ENCODE measurements at places on chromosomes 11 and 22.

DNA sequence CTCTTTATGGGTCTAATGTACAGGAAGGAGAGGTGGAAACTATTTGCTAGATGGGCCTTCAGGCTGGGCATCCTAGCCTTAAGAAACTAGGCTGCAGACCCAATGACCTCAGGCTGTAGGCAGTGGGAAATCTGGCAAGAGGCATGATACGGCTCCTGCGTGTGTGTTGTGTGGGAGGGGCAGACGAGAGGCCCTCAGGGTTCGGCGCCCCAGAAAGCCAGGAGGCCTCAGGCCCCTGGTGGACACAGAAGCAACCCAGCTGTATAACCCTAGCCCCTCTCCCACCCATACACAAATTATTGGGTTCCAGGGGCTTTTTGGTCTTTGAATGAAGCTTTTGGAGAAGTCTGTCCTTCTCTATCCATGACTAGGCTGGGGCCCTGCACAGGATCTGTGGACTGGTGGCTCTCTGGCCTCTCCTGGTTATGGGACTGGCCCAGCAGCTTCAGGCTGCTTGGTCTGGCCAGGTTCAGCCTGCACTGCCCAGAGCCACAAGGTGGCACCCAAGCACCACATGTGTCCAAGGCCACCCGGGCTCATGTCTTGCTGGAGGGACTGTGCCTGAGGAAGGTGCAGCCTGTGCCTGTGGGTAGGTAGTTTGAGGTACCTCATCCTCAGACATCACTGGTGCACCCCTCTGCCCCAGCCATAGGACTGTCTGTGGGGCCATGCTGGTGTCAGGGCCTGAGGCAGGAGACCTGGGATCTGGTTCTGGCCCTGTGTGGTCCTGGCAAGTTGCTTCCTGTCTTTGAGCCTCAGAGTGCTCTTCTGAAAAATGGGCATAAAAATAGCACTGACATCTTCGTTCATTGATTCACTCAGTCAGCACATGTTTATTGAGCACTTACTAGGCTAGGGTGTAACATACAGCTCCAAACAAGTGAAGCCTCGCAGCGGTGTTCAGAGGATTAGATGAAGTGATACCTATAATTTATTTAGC is 87.5 kb downstream of the RRM1 start:
- peak; percentile 65 for DNase-seq

- no peak for DNase-seq
Observed at GRCh38 chr11:42890773-42891172, 421.0 kb upstream of the API5 start.

DNA sequence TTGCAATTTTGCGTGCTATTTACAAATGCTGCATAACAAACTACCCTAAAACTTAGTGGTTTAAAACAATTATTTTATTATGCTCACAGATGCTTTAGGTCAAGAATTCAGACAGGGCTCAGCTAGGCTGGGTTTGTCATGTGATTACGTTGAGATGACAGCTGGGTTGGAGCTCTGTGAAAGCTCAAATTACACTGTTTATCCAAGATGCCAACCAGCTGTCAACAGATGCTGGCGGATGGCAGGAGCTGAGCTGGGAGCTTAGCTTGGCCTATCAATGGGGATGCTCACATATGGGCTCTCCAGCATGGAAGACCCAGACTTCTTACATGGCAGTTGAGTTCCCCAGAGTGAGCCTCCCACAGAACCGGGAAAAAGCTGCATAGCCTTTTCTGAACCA is 62.7 kb downstream of the STK33 start:
- no peak for DNase-seq

GRCh38 chr11:61151545-61152252 is 9.5 kb downstream of the VPS37C start:
- DNase-seq: no peak

GRCh38 chr22:30453731-30454510 is 17.9 kb downstream of the SEC14L3 start:
- DNase-seq: peak; percentile 56

GRCh38 chr11:13160806-13161205 is 116.8 kb upstream of the BMAL1 start:
- DNase-seq: no peak

GRCh38 chr11:68460741-68461574 is at the start of gene PPP6R3:
PPP6R3 (plus strand) TSS chr11:68460752; CDS start chr11:68537665, 76,913 bp downstream.
- no peak for DNase-seq

- DNase-seq: peak; percentile 39
Observed at GRCh38 chr11:64763526-64764039, 3.8 kb upstream of the PYGM start.

GRCh38 chr11:329886-330253 is 9.2 kb upstream of the IFITM3 start:
- no peak for DNase-seq

GRCh38 chr11:66344550-66345315 is at the start of gene BRMS1:
BRMS1 (minus strand) TSS chr11:66345104; CDS start chr11:66342234, 2,870 bp downstream.
- peak; percentile 99 for DNase-seq

- DNase-seq: no peak
Observed at GRCh38 chr11:11217289-11217928, 135.6 kb downstream of the CSNK2A3 start.

- peak; percentile 82 for DNase-seq
Observed at GRCh38 chr22:38317122-38317994, at the start of gene CSNK1E. CSNK1E (minus strand) TSS chr22:38317433; CDS start chr22:38314157, 3,276 bp downstream.

DNA sequence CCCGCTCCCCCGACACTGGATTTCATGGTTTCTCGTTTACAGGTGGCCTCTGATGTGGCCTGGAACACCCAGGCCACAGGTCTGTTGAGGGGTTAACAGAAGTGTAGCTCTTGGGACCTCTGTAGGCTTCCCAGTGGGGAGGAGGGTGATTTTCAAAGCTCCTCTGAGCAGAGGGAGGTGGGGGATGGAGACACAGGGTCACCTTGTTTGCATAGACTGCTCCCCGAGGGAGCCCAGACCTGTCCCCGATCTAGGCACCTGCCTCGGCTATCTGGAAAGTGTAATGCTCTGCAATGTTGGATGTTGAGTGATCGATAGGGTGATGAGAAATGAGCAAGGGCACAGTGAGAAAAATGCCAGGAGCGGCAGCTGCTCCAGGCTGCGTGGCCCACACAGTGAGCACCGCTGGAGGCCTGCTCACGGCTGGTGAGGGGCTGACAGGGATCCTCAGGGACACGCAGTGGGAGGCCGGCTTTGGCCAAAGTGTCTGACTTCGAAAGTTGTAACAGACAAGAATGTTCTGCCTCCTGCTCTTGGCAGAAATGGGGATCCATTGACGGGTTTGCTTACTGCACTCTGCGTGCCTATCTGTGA is 594.1 kb downstream of the BRD1 start:
- DNase-seq: peak; percentile 4

DNA sequence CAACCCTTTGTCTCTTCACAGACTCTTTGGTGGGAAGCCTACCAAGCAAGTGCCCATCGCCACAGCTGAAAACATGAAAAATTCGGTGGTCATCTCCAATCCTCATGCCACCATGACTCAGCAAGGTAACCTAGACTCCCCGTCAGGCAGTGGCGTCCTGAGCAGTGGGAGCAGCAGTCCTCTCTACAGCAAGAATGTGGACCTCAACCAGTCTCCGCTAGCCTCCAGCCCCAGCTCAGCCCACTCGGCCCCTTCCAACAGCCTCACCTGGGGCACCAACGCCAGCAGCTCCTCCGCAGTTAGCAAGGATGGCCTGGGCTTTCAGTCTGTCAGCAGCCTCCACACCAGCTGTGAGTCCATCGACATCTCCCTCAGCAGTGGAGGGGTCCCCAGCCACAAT is 111.6 kb downstream of the DBX1 start:
- no peak for DNase-seq

- no peak for DNase-seq
Observed at GRCh38 chr11:64545619-64546018, 45.4 kb upstream of the SLC22A12 start.

DNA sequence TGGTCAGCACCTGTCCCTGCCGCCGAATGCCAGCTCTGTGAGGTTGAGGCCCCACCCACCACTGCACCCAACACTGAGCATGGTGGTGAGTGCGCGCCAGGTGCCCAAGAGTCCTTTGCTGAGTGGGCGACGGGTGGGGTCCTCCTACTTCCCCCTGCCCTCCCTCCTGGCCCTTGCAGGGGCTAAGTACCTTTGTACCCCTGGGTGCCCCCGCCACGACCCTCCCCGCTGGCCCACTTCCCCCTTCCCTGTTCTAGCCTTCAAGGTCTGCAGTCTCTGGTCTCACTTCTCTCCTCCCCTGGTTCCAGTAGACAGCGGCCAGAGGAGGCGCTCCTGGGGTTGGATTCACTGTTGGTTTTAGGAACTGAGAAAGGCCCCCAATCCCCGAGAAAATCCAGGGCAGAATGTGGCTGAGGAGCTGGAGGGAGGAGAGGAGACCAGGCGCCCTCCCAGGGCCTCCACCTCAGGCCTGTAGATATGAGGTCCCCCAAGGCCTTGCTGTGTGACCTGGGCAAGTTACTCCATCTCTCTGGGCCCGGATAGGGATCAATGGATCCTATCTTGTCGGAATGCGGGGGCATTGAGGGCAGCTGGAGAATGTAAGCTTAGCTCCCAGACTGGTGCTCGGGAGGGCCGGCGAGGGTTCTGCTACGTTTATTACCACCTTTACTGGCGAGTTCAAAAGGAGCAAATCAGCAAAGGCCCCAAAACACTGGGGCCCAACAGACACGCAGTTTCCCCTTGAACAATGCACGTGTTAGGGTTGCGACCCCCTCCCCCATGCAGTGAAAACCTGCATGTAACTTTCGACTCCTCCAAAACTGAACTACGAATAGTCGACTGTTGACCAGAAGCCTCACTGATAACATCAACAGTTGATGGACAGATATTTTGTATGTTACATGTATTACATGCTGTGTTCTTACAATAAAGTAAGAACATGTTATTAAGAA is 31.9 kb upstream of the SMIM38 start:
- DNase-seq: no peak

- no peak for DNase-seq
Observed at GRCh38 chr11:18844753-18845367, 53.3 kb upstream of the PTPN5 start.

DNA sequence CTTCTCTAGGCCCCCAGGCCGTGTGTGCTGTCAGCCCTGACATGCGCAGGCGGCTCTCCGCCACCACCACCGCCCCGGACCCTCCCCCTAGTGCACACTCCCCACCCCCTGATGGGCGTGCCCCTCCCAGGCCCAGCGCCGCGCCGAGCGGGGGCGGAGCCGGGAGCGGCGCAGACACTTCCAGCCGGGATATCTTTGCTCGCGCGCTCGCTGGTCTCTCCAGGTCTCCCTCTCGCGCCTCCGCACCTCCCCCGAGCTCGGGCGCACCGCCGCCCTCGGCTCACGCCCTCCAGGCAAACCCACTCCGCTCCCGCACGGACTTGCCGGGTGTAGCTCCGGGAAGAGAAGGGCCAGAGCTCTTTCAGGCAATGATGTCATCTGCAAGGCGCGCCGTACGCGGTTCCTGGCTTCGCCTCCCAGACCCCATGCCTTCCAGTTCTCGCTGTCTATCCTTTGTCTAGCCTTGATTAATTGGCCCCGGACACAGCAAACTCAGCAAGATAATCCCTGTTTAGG is at the start of gene SCN3B:
Gene SCN3B (minus strand): TSS at position 59 of the 516 bp plus-strand sequence. CDS start 823 bp downstream, outside the sequence.
- peak; percentile 50 for DNase-seq

DNA sequence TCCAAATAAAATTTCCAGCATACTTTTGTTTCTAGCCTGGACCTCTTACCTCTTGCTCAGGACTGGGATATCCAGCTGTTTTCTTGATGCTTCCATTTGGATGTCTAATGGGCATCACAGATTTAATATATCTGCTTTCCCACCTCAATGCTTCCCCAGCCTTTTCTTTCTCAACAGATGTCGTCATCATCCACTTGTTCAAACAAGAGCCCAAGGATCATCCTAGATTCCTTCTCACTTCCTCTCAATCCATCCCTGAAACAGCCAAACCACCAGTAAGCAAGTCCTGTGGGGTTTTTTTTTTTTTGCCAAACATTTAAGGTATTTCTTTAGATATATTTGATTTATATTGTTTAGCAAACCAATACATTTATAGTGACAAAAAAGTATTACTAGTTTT is 12.5 kb downstream of the THY1 start:
- no peak for DNase-seq

- DNase-seq: no peak
Observed at GRCh38 chr11:111714522-111714921, 51.7 kb downstream of the PPP2R1B start.

DNA sequence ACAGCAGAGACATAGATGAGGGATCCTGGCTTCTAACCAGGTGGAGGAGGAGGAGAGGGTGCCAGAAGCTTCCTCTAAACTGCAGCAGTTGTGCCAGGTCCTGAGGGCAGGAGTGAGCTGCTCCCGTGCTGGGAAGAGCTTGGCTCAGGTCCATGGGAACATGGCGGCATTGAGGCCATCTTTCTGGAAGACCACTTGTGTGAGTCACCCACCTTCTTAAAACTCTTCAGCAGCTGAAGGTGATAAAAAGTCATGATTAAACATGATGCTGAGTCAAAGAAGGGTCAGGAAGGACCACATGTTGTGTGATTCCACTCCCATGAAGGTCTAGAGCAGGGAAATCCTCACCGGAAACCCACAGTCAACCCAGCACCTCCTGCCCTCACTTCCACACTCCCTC is 35.1 kb downstream of the LINC01488 start:
- DNase-seq: no peak

- no peak for DNase-seq
Observed at GRCh38 chr11:133227632-133228111, 304.6 kb downstream of the OPCML start.

Data from activated naive CD4-positive, alpha-beta T cell treated with anti-CD3 and anti-CD28 coated beads, Interleukin-2, amount 10 ng/mL, durations not matched to agents 7 days and 5 days (primary cell).